Thyroid gland (tissue), 4 donors: ENCODE measurements at places on chromosomes 7 and 10. TPM values are rescaled to one million over a fixed set of nuclear protein-coding genes. Genes with fewer than 3 reads are reported as not detected.

GRCh38 chr10:68288717-68289116 lies 43.1 kb upstream of the HNRNPH3 start:
- no peaks in the 10 kb centered on the region for H3K36me3 ChIP-seq
- no peak overlapping the region for H3K4me3 ChIP-seq
- DNase-seq = no peak
- H3K27ac ChIP-seq = no peak overlapping the region

Gene AKR1C4
- total RNA-seq = not detected

GRCh38 chr10:119349937-119350501 lies 142.6 kb downstream of the GRK5 start:
- no peak for DNase-seq
- H3K27me3 ChIP-seq = no peaks in the 10 kb centered on the region
- peak overlapping the region; percentile 94 for H3K27ac ChIP-seq

GRCh38 chr10:36021096-36021495 lies 379.0 kb upstream of the FZD8 start:
- H3K4me1 ChIP-seq = no peaks in the 10 kb centered on the region
- H3K27ac ChIP-seq = no peak overlapping the region
- no peaks in the 10 kb centered on the region for H3K36me3 ChIP-seq
- no peak overlapping the region for H3K4me3 ChIP-seq
- no peaks in the 10 kb centered on the region for H3K27me3 ChIP-seq

Gene CFAP58
- total RNA-seq = 1.2 TPM

DNA sequence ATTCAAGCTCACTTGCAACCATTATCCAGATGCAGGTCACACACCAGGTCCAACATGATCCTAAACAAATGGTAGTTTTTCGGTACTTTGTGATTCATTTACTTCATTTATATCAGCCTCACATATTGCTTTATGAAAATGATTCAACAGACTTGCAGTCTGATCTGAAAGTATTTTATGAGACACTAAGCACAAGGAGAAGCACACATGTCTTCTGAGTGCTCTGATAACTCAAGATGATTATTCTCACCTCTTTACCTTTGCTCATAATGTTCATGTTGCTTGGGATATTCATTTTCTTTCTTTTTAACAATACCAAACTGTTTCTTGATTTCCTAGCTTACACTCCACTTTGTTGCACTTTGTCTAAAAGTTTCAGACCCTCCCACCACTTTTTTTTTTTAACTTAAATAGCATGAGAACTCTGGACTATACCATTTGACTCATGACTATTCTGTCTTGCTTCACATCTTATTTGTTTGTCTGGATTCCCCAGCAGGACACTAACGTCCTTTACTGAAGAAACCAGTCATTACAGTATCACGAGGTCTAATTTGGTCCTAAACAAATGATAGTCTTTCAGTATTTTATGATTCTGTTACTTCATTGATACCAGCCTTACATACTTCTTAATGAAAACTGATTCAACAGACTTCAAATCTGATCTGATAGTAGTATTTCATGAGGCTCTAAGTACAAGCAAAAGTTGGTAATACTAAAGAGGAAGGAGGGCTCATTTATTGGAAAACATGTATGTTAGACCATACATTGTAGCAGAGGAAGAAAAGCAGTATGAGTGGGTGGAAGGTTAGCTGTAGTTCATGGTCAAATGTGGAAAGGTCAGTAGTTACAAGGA lies 171.8 kb upstream of the AHR start:
- H3K27me3 ChIP-seq = no peaks in the 10 kb centered on the region
- no peaks in the 10 kb centered on the region for H3K36me3 ChIP-seq
- DNase-seq = no peak
- peaks cover 7% of the 10 kb centered on the region for H3K4me1 ChIP-seq
- no peak overlapping the region for H3K4me3 ChIP-seq

Gene NOS3
- 6.0 TPM for total RNA-seq

GRCh38 chr7:136030867-136031318 lies 53.7 kb upstream of the MTPN start:
- no peaks in the 10 kb centered on the region for H3K4me1 ChIP-seq
- DNase-seq = no peak
- no peaks in the 10 kb centered on the region for H3K36me3 ChIP-seq
- H3K4me3 ChIP-seq = no peak overlapping the region
- no peak overlapping the region for H3K27ac ChIP-seq
- H3K27me3 ChIP-seq = no peaks in the 10 kb centered on the region

Gene SLC26A5
- 1.9 TPM for total RNA-seq

- no peaks in the 10 kb centered on the region for H3K4me1 ChIP-seq
- H3K4me3 ChIP-seq = no peak overlapping the region
- DNase-seq = no peak
- no peak overlapping the region for H3K27ac ChIP-seq
- no peaks in the 10 kb centered on the region for H3K36me3 ChIP-seq
Observed at GRCh38 chr10:33098951-33099663, 141.1 kb upstream of the ITGB1 start.

DNA sequence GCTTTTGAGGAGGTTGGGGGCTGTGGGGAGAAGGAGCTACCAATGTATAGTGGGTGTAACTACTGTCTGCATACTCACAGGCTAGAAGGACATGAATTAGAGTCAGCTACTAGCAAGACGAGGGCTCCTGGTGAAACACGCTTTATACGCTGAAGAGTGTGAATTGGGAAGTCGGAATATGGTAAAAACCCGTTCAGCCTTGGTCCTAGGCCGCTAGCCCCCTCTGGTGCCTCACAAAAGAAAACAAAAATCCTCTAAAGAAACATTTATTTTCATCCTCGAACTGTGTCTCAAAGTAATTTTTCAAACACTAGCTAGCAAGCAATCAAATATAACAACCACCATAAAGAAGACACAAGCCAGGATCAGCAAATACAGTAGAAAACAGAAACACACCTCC lies 338.1 kb upstream of the SEMA3C start:
- no peak overlapping the region for H3K27ac ChIP-seq
- H3K4me3 ChIP-seq = no peak overlapping the region
- no peaks in the 10 kb centered on the region for H3K36me3 ChIP-seq
- no peaks in the 10 kb centered on the region for H3K4me1 ChIP-seq
- H3K27me3 ChIP-seq = no peaks in the 10 kb centered on the region
- no peak for DNase-seq

GRCh38 chr10:24778298-24778697 lies 54.6 kb upstream of the ARHGAP21 start:
- no peaks in the 10 kb centered on the region for H3K4me1 ChIP-seq
- H3K27me3 ChIP-seq = no peaks in the 10 kb centered on the region
- H3K27ac ChIP-seq = no peak overlapping the region
- H3K36me3 ChIP-seq = no peaks in the 10 kb centered on the region
- H3K4me3 ChIP-seq = no peak overlapping the region

Gene STEAP1B
- total RNA-seq = 0.40 TPM

Gene MCM7
- total RNA-seq = 28.1 TPM

GRCh38 chr7:4139656-4140625 lies 542.2 kb upstream of the FOXK1 start:
- no peaks in the 10 kb centered on the region for H3K36me3 ChIP-seq
- no peak overlapping the region for H3K4me3 ChIP-seq
- H3K27ac ChIP-seq = no peak overlapping the region
- no peaks in the 10 kb centered on the region for H3K27me3 ChIP-seq

- no peak overlapping the region for H3K4me3 ChIP-seq
- H3K27ac ChIP-seq = peak overlapping the region; percentile 17
- DNase-seq = no peak
- no peaks in the 10 kb centered on the region for H3K27me3 ChIP-seq
- no peaks in the 10 kb centered on the region for H3K36me3 ChIP-seq
Observed at GRCh38 chr7:128891942-128892269, 18.6 kb downstream of the KCP start.

DNA sequence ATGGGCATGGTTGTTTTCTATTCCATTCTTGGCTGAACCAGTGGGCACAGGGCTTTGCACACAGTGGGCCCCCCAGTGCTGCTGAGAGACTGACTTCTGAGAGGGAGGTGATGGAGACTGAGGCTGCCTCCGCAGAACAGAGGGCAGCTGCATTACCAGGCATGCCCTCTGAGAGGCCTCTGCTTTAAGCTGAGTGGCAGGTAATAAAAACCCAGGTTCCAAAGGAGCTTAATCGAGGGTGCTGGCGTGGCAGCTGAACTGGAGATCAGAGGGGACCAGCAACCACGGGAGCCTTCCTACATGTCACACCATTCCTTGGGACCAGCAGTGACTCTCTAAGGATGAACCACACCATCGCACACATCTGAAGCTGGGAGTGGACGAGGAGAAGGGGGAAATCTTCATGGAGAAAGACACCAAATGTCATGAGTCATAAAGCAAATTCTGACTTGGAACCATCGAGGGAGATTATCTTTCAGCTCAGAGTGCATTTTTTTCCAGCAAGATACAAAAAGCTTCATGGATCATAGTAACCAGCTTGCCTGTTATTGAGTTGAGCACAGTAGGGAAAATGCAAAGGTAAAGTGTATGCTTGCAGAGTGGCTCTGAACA lies 24.6 kb downstream of the HIPK2 start:
- no peaks in the 10 kb centered on the region for H3K27me3 ChIP-seq
- no peak for DNase-seq
- no peaks in the 10 kb centered on the region for H3K4me1 ChIP-seq
- no peak overlapping the region for H3K27ac ChIP-seq
- H3K4me3 ChIP-seq = no peak overlapping the region

Gene CDHR1
- total RNA-seq = not detected

GRCh38 chr7:128899392-128899791 lies 11.1 kb downstream of the KCP start:
- H3K4me3 ChIP-seq = no peak overlapping the region
- no peaks in the 10 kb centered on the region for H3K27me3 ChIP-seq
- DNase-seq = no peak
- no peaks in the 10 kb centered on the region for H3K4me1 ChIP-seq
- no peak overlapping the region for H3K27ac ChIP-seq
- H3K36me3 ChIP-seq = no peaks in the 10 kb centered on the region

DNA sequence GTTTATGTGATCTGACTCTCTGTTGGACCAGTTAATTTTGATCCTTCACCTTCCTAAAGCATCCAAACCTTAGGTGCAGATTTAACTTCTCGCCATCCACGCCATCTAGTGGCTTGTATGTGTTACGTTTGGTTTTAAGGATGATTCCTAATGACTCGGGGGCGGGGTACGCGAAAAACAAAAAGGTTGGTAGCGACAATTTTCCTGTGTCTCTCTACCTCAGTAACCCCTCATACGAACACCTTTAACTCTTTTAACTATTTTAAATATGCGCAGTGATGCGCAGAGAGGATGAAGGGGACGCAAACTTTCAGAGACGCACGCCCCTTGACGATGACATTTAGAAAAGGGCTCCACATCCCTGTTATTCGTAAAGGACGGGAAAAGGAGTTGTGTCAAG lies 714 bp upstream of the KCND2 start:
- DNase-seq = peak; percentile 4
- H3K36me3 ChIP-seq = no peaks in the 10 kb centered on the region
- peak overlapping the region; percentile 37 for H3K4me3 ChIP-seq
- H3K4me1 ChIP-seq = no peaks in the 10 kb centered on the region
- no peaks in the 10 kb centered on the region for H3K27me3 ChIP-seq

Gene PTPRN2
- total RNA-seq = 9.9 TPM

GRCh38 chr10:111086574-111086973 lies 9.7 kb downstream of the ADRA2A start:
- no peak overlapping the region for H3K27ac ChIP-seq
- H3K4me3 ChIP-seq = no peak overlapping the region
- H3K27me3 ChIP-seq = no peaks in the 10 kb centered on the region
- DNase-seq = no peak
- H3K4me1 ChIP-seq = no peaks in the 10 kb centered on the region

GRCh38 chr10:100826031-100826651 lies 80.8 kb downstream of the PAX2 start:
- H3K27me3 ChIP-seq = peaks cover 42% of the 10 kb centered on the region
- no peaks in the 10 kb centered on the region for H3K36me3 ChIP-seq
- peaks cover 22% of the 10 kb centered on the region for H3K4me1 ChIP-seq
- H3K4me3 ChIP-seq = no peak overlapping the region
- H3K27ac ChIP-seq = no peak overlapping the region

GRCh38 chr10:68346774-68347173 lies 14.0 kb upstream of the PBLD start:
- DNase-seq = no peak
- peaks cover 38% of the 10 kb centered on the region for H3K36me3 ChIP-seq
- H3K4me1 ChIP-seq = no peaks in the 10 kb centered on the region
- no peaks in the 10 kb centered on the region for H3K27me3 ChIP-seq

- no peak for DNase-seq
- no peak overlapping the region for H3K4me3 ChIP-seq
- H3K27me3 ChIP-seq = no peaks in the 10 kb centered on the region
- no peaks in the 10 kb centered on the region for H3K36me3 ChIP-seq
- H3K27ac ChIP-seq = no peak overlapping the region
- no peaks in the 10 kb centered on the region for H3K4me1 ChIP-seq
Observed at GRCh38 chr7:44776211-44776610, 20.3 kb upstream of the PPIA start.

GRCh38 chr7:10860516-10860915 lies 113.2 kb upstream of the PHF14 start:
- no peak overlapping the region for H3K27ac ChIP-seq
- H3K36me3 ChIP-seq = no peaks in the 10 kb centered on the region
- no peak for DNase-seq
- no peaks in the 10 kb centered on the region for H3K4me1 ChIP-seq
- no peaks in the 10 kb centered on the region for H3K27me3 ChIP-seq
- H3K4me3 ChIP-seq = no peak overlapping the region

- no peaks in the 10 kb centered on the region for H3K27me3 ChIP-seq
- no peaks in the 10 kb centered on the region for H3K4me1 ChIP-seq
- DNase-seq = no peak
- no peak overlapping the region for H3K4me3 ChIP-seq
Observed at GRCh38 chr7:30644286-30644955, 37.8 kb downstream of the CRHR2 start.

Gene MOGAT3
- not detected for total RNA-seq

GRCh38 chr10:72334825-72335393 lies 19.8 kb downstream of the DNAJB12 start:
- peaks cover 37% of the 10 kb centered on the region for H3K4me1 ChIP-seq
- peak; percentile 61 for DNase-seq
- H3K4me3 ChIP-seq = no peak overlapping the region
- peak overlapping the region; percentile 82 for H3K27ac ChIP-seq

- DNase-seq = no peak
- no peaks in the 10 kb centered on the region for H3K36me3 ChIP-seq
- no peak overlapping the region for H3K4me3 ChIP-seq
- no peak overlapping the region for H3K27ac ChIP-seq
- no peaks in the 10 kb centered on the region for H3K4me1 ChIP-seq
Observed at GRCh38 chr10:19668116-19668515, 148.1 kb upstream of the PLXDC2 start.

Gene GIMAP7
- total RNA-seq = 35.0 TPM

DNA sequence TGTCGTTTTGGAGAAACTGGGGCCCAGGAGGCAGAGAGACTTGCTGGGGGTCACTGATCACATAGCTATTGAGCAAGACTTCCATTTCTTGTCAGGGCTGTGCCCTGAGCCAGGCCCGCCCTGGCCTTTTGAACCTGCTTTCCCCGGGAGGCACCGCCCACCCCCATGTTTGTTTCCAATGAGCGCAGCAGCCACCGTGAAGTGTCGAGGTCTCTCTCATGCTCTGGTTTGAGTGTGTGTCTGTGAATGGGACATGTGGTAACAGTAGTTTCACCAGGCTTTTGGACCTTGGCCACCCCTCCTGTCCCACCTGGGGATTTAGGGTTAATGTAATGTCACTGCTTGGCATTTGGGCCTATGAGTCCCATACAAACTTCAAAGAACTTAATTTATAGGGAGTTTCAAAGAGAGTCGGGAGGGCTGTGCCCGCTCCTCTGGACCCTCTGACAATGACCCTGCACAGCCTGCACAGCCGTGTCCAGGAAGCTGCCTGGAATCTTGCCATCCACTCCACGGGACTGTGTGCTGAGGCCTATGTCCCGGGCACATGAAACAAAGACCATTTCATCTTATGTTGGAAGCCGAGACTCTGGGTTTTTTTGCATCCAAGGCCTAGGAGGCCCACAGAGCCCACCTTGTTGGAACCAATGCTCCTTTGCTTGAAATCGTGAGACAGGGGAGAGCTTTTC lies 6.3 kb downstream of the PRF1 start:
- H3K4me3 ChIP-seq = no peak overlapping the region
- no peaks in the 10 kb centered on the region for H3K27me3 ChIP-seq
- no peak for DNase-seq
- H3K4me1 ChIP-seq = no peaks in the 10 kb centered on the region

Gene SUN3
- not detected for total RNA-seq

Gene PPP1R3A
- total RNA-seq = not detected

Gene GNGT1
- total RNA-seq = not detected
